Effector CD4-positive, alpha-beta T cell (primary cell): ENCODE measurements at places on chromosomes 11 and 22.

DNA sequence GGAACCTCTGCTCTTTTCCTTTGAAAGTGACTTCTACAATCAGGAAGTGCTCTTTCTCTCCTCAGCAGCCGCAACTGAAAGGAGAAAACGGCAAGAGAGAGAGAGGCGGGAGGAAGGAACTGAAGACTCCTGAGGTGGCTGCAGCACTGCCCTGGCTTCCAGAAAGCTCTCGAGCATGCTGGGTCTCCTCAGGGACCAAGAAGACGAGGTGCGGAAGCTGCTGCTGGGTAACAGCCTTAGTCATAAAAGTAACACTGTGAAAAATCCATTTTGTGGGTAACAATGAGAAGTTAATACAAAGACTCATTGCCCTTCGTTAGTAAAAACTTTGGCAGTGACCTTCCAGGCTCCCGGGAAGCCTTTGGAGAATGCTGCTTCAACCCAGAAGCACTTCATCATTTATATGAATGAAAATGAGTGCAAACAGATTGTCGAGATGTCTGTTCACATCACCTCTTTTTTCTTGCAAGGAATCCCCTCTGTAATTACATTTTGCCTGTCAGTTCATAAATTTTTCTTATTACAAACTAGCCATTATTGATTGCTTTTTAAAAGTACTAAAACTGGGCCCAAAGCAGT lies 473.4 kb downstream of the SOX6 start:
- no peak for DNase-seq

DNA sequence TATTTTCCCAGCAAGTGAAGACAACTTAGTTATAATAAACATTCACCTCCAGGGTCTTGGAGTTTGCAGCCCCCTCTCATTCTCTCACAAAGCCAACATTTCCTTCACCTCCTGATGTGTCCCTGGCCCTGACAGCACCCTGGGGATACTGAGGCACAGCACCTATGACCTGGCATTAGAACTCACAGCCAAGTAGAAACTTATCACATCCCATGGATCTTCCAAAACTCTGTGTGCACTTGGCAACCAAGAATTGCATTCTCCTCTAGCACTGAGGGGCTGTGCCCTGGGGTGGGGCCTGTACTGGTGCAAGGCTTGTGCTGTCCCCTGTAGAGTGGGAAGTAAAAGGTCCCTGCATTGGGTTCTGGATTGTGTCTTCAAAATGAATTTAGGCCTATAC lies 116.7 kb upstream of the IGLL5 start:
- no peak for DNase-seq

DNA sequence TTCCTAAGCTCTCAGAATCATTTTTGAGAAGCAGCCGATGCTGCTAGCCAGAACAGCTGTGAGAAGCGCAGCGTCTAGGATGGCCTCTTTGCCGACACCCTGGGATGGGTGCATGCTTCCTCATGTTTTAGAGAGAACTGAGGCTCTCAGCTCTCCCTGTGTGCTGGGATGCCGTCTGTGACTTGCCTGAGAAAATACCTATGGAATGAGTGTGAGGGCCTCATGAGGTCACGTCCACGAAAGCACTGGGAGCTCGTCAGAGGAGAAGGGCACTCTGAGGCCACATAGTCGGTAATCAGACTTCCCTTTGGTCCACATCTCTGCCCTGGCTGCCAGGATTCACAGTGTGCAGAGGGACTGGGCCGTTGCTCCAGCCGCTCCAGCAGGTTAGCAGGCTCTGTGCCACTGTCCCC lies 54.7 kb downstream of the MICAL3 start:
- no peak for DNase-seq

GRCh38 chr11:117072517-117073461 lies 25.4 kb downstream of the SIK3 start:
- DNase-seq: no peak

DNA sequence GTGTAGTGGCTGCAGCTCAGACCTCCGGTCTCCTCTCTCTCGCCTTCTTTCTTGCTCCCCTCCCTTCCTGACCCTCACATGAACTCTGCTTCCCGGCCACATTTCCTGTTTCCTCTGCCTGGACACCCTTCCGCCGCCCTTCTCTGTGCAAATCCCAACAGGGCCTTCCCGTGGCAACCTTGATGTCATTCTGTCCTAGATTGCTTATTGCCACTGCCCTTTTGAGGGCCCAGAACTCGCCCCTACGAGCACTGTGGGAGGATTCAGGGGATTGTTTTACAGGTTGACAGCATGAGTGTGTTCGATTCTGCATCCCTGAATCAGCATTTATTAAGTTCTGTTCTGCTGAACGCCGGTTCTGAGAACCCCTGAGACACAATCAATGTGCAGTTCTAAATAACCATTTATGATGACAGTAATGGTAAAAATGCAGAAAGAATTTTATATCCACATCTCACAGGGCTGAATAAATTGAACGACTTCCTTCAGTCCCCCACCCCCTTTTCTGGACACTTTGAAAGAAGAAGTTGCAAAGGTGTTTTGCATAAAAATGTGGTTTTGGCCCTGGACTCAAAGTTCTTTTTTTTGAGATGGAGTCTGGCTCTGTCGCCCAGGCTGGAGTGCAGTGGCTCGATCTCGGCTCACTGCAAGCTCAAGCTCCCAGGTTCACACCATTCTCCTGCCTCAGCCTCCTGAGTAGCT lies 6.4 kb downstream of the BATF2 start:
- no peak for DNase-seq

- DNase-seq: no peak
Observed at GRCh38 chr11:8989453-8989852, 14.3 kb downstream of the NRIP3 start.

- no peak for DNase-seq
Observed at GRCh38 chr11:87870086-87870485, 305.2 kb downstream of the RAB38 start.

DNA sequence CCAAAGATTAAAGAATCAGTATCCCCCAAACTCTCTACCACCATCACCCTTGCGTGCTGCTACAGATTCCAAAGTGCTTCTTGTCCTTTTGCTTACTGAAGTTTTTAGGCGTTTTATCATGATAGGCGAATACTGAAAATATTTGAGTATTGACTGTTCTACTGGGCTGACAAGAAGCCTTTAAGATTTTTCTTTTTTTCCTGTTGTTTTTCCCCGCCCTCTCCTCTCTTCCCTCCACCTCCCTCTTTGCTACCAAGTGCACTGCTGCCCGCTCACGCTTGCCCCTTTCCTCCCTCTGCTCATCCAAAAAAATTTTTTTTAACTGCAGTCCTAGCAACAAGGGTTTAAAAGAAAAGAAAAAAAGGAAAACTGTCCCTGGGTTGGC lies 679 bp downstream of the SPCS2 start:
- DNase-seq: no peak

- DNase-seq: no peak
Observed at GRCh38 chr11:100004541-100004940, 682.5 kb upstream of the ARHGAP42 start.

DNA sequence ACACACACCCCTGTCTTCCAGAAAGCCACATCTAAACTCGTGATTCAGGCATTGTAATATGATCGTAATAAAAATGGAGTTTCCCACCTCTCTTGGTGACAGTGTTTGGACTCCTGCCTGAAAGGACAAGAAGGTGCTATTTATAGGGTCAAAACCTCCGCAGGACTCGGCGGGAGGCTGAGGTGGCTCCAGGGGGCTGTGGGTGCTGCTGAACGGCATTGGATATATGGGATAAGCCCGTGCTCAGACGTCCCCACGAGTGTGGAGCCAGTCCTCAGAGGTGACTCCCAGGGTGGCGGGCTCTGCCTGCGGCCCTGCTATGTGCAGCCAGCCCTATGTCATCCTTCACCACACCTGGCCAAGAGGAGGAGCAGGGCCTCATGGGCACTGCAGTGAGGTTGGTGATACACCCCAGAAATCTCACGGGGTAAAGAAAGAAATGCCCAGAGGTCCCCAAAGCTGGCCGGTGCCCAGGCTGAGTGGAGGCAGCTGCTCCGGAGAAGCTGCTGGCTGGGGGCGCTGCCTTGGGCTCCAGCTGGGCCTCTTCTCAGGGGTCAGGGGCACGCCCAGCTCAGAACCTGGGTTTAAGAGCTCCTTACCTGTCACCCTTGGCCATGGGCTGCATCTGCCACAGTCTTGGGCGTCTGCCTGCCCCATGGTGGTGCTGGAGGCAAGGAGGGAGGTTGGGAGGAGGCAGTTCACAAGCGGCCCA lies 5.1 kb upstream of the OSBPL5 start:
- no peak for DNase-seq

DNA sequence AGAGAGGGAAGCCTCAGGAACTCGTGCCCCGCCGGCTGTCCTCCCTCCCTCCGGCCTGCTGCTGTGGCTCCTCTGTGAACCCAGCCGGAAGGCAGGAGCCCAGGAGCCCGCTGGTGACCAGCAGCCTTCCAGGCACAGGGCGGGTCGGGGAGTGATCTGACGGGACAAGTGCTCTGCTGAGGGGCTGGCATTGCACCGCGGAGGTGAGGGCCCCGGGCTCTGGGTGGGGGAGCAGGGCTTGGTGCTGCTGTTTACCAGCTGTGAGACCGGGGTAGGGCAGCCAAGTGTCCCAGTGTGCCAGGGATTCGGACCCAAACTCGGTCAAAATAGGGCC lies 53.3 kb downstream of the FLRT1 start:
- DNase-seq: no peak

DNA sequence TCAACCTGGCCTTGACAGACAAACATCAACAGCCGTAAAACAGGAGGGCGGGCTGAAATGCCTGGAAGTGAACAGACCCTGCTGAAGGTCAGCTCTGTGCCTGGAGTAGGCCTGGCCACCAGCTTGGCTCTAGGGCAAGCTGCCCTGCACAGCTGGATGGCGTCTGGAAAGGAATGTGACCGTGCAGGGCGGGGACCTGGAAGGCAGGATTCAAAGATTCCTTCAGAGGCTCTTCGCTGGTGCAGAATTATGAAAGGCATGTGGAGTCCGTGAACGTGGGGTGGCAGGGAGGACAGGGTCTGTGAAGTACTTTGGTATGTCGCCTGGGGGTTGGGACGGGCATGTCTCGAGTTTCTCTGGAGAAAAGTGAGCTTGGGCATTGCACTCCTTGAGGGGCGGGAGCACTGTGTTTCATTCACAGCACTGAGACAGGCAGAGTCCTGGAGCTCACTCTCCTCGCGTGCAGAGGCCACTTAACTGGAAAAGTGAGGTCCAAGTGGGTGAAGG lies 1.5 kb downstream of the EHD1 start:
- DNase-seq: no peak

GRCh38 chr11:66432597-66432996 lies 6.1 kb downstream of the MRPL11 start:
- no peak for DNase-seq

DNA sequence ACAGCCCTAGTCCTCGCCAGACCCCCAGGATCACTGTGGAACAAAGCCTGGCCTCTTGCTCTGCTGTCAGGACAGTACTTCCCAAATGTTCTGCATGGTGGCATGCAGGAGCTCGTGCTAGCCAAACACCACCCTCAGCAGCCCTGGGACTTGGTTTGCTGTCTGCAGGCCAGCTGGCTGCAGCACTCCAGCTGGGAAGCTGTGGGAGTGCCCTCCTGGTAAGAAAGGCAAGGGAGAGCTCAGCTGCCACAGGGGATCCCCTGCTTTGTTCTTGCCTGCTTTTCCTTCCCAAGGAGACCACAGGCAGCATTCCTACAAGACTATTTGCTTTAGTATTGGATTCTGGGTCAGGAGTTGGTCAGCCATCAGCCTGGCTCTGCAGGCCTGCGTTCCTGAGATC lies 27.9 kb downstream of the TCIRG1 start:
- DNase-seq: no peak
